Stimulated activated CD8-positive, alpha-beta memory T cell treated with anti-CD3 and anti-CD28 coated beads, Interleukin-15, amount 100 ng/mL, for 24 hours (primary cell): ENCODE measurements at places on chromosomes 16 and 17.

- DNase-seq = no peak
Observed at GRCh38 chr16:2937170-2937569, 25.4 kb downstream of the FLYWCH1 start.

DNA sequence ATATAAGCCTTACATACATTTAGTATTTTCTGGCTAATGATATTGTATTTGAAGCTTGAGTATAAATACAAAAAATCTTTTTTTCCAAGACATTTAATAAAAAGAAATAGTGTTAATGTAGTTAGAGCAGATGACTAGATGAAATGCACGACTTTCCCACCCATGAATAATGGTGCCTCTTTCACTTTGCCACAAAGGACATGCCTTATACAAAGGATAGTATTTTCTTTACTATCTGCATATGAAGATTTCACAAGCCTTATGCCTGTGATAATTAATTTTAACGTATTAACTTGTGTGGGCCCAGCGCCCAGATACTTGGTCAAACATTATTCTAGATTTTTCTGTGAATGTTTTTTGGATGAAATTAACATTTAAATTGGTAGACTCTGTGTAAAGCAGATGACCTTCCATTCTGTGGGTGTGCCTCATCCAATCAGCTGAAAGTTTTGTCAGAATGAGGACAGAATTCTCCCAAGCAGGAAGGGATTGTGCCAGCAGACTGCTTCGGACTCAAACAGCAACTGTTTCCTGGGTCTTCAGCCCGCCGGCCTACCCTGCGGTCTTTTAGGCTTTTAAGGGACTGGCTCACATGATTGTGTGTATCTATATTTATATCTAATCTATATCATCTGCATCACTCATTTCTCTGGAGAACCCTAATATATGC, 115.4 kb downstream of the USP22 start:
- DNase-seq = no peak

GRCh38 chr16:57611181-57611580, 17.2 kb upstream of the ADGRG1 start:
- no peak for DNase-seq

DNA sequence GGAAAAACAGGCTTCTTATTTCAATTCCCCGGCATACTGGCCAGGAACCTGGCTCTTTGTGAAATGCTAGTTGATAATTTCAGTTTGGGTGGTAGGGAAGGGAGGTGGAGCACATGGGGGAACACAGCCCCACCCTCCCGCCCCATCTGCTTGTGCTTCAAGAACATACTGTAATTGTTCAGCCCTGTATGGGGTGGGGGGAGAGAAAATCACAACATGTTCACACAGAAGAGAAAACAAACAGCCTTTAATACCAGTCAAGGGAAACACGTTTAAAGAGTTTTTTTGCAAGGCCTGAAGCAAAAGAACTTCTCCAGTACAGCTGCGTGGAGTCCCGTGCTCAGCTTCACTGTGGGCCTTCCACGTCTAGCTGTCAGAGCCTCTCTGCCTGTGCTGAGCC, 59.7 kb downstream of the SHISA6 start:
- DNase-seq = no peak

DNA sequence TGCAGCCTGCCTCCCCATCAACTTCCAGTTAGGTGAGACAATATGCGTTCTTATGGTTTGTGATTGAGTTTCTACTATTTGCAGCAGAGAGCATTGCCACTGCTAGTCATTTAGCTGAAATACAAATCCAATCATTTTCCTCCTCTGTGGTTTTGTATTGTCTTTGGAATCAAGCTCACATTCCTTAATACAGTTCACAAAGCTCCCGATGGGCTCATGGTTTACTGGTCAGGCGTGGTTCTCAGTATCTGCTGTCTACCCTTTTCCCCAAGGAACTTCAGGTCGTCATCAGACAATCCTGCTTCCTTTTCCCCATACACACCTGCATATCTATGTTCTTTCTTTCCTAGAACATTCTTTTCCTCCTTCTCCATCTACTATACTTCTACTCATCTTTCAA, 69.6 kb upstream of the GAS7 start:
- DNase-seq = no peak

- DNase-seq = no peak
Observed at GRCh38 chr16:16175296-16175695, 48.0 kb downstream of the ABCC6 start.
